ENCODE measurements at places on chromosomes 13 and 19.
A peak's percentile ranks its signal among the peaks of the same experiment; 100 is the strongest.

DNA sequence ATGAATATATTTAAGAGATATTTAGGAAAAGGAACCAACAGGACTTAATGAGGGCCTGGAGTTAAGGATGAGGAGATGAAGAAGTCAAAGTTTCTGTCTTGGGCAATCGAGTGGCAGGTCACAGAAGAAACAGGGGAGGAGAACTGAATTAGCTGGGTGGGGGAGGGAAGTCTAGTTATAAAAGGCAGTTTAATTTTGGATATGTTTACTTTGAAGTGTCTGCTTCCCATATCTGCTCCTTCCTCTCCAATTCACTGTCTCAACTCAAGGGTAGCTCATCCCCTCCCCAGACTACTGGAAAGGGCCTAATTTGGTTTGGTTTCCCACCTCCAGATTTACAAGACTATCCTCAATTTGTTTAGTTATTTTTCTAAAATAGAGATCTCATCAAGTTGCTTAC is 195.9 kb downstream of the VWA8 start:
- no peak for DNase-seq

- DNase-seq: no peak
Observed at GRCh38 chr19:34148658-34149185, 23.6 kb upstream of the LSM14A start.

- DNase-seq: no peak
Observed at GRCh38 chr13:77290342-77290741, 36.6 kb downstream of the MYCBP2 start.

GRCh38 chr19:55225415-55225958 is 3.1 kb downstream of the TMEM86B start:
- DNase-seq: no peak

- no peak for DNase-seq
Observed at GRCh38 chr13:52651897-52652195, 790 bp upstream of the SUGT1 start.

DNA sequence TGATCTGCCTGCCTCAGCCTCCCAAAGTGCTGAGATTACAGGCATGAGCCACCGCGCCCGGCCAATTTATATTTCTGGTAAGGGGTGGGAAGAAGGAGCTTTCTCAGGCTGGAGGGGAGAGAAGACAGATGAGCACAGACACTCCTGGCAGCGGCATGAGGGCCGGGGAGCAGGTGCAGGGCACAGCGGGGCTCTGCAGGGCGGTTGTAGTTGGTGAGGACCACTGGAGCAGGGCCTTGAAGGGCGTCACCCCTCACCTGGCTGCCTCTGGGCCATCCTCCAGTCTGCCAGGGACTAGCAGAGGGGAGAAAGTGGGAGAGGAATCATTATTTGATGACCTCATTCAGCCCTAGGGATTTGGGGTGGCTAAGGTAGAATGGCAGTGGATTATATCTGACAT is 8.6 kb upstream of the CSNK1G2 start:
- DNase-seq: no peak

- DNase-seq: no peak
Observed at GRCh38 chr13:101346161-101346560, 70.1 kb downstream of the NALCN start.

GRCh38 chr19:18446145-18446810 is 8.3 kb upstream of the ISYNA1 start:
- DNase-seq: no peak

DNA sequence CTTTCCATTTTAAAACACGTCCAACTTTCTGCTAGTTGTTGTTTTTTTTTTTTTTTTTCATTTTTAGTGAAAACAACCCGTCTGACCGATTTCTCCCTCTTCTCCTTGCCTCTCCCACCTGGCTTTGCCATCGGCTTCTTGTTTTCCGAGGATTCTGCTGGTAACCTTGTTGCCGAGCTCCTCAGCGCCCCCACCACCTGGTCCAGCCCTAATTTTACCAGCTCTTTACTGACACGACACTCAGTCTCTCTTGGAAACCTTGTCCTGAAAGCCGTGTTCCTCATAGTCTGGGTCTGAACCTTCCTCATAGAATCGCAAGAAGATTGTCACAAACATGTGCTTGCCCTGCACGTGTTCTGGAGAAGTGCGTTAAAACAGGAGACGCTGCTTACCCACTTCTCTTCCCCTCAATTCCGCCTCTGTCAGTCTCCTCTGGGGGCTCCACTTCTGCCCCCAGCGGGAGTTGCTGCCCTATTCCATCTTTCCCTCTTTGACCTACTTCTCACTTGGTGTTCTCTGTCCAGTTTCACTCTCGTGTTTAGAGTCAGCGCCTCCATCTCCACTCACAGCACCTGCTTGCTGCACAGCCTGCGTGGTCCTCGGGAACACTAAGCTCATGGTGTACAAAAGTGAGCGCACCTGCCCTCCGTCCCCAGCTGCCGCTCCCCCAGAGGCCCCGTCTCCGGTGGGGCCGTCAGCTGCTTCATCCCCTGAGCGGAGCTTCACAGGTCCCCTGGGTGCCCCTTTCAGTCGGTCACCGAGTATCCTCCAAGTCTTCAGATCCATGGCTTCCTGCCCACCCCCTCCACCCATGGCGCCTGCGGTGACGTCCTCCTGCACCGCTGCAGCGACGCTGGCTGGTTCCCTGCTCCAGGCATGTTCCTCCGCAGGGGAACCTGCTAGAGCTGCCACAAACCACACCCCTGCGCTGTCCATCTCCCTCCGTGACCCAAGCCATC is 65.1 kb downstream of the TM9SF2 start:
- DNase-seq: no peak

DNA sequence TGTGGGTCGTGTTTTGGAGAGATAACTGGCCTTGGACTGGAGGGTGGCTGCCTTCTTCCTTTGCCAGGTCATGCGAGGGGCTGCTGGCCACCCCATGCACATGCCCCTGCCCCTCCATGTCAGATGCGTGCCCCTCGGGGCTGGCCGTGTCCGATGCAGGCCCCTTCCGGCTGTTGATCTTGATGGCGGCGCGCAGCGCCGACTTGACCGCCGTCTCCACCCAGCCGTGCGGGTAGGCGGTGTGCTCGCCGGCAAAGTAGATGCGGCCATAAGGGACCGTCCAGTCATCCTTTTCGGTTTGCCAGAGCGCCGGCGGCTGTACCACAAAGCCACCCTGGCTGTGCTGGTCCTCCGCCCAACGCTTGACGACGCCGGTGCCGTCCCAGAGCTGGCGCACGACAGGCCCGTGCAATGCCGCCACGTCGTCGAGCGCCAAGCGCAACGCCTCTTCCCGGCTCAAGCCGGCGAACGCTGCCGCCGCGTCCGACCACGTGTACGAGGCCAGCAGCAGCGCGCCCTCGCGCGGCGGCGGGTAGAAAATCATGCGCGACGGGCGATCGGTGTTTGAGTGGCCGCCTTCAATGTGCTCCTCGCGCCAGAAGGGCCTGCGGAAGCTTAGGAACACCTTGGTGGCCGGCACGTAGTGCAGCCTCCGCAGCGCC is 6.9 kb downstream of the IL4I1 start:
- DNase-seq: peak; percentile 52

DNA sequence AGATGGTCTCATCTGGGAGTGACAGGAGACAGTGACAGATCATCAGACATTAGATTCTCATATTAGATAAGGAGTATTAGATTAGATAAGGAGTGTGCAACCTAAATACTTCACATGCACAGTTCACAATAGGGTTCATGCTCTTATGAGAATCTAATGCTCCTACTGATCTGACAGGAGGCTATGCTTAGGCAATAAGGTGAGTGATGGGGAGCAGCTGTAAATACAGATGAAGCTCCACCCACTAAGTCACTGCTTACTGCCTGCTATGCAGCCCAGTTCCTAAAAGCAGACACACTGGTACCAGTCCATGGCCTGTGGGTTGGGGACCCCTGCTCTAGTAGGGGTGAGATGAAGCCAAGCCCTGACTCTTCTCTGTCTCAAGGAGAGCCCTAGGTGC is 10.0 kb upstream of the IGFL3 start:
- DNase-seq: no peak

DNA sequence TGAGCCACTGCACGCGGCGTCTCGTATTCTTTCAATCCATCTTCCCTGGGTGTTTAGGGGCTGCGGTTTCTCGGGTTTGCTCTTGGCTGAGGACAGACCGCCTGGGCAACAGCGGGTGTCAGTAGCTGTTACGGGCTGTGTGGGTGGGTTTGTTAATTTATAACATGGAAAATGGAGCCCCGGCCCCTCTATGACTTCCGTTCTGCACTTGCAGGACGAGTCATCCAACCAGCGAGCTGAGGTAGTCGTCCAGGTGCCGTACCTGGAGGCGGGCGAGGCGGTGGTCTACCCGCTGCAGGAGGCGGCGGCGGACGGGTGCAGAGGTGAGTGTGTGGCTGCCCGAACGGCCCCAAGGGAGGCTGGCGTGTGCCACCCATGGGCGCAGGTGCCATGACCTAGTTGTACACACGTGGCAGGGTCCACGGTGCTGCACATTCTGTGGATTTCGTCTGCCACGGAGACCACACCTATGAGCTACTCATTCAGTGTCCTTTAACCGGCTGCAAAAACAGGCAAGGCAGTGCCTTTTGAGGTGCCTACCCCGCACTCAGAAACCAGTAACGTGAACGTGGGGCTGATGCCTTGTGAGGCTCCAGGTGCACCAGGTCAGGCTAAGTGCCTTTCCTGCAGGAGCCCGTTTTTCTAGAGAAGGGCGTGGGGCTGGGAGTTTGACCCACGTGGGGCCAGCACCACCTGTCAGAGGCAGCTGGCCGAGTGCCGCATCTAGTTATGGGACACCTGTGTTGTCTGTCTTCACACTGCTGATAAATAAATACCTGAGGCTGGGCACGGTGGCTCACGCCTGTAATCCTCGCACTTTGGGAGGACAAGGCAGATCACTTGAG is 10.9 kb downstream of the POLR2E start:
- no peak for DNase-seq

DNA sequence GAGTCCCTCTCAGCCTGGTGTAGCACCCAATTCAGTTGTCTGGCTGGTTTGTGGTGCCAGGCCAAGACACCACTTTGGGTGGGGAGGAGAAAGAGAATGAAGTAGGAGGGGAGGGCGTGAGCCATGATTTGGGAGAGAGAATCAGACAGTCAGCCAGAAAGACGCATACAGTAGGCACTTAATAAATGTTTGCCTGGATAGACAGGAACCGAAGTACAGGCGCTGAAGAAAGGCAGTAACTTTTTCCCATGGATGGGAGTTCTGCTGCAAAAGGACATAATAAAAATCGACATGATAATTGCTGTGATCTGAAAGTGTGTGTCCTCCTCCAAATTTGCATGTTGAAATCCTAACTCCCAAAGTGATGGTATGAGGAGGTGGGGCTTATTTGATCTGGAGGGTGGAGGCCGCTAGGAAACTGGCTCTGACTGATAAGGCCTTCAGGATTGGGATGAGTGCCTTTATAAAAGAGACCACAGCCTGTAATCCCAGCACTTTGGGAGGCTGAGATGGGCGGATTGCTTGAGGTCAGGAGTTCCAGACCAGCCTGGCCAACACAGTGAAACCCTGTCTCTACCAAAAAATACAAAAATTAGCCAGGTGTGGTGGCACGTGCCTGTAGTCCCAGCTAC is 38.4 kb upstream of the PDCD5 start:
- no peak for DNase-seq

DNA sequence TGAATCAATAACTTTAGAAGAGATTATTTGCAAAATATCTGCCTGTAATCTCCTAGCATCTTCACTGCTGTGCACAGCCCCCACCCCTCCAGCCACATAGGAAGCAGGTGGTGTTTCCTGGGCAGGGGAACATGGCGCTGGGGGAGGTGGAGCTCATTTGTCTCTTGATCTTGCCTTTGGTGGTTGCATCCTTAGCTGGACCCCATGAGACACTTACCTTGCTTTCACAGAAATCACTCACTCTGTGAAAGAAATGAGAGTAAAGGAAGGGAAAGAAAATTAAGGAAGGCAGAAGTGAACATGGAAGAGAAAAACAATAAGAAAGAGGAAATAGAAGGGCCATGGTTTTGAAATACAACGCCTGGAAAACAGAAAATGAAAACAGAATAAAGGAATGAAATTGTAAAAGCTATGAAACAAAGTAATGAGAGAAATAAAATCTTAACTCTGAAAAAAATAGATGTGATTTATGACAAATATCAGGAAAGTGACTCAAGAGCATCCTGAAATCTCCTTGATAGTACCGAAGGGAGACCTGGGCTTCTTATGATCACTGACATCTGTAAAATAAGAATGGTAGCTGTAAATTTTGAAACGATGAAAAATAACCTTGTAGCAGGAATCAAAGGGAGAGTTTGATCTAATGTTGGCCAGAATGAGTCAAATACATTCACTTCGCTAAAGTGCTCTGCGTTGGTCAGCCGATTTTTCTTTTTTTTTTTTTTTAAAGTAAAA is 17.2 kb upstream of the RNASEH2B start:
- DNase-seq: no peak

GRCh38 chr19:11530432-11530831 is 1.5 kb upstream of the ECSIT start:
- no peak for DNase-seq

- DNase-seq: no peak
Observed at GRCh38 chr13:98856983-98857382, 104.5 kb upstream of the SLC15A1 start.

- no peak for DNase-seq
Observed at GRCh38 chr13:74644229-74644628, 510.0 kb upstream of the KLF12 start.

DNA sequence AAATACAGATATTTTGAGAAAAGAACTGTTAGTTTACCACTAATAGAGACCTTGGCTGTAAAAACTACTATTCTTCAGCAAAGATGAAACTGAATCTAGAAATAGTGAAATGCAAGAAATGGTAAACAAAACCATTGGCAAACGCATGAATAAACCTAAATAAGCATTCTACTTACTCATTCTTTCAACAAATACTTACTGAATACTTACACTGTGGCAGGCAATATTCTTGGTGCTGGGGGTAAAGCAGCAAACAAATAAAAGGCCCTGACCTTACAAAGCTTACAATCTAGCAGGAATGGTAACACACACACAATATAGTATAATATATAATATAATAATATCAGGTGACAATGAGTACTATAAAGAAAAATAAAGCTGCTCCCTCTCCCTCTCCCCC is 38.7 kb downstream of the KATNAL1 start:
- DNase-seq: no peak

GRCh38 chr19:49020931-49021895 is 2.9 kb downstream of the CGB3 start:
- no peak for DNase-seq

DNA sequence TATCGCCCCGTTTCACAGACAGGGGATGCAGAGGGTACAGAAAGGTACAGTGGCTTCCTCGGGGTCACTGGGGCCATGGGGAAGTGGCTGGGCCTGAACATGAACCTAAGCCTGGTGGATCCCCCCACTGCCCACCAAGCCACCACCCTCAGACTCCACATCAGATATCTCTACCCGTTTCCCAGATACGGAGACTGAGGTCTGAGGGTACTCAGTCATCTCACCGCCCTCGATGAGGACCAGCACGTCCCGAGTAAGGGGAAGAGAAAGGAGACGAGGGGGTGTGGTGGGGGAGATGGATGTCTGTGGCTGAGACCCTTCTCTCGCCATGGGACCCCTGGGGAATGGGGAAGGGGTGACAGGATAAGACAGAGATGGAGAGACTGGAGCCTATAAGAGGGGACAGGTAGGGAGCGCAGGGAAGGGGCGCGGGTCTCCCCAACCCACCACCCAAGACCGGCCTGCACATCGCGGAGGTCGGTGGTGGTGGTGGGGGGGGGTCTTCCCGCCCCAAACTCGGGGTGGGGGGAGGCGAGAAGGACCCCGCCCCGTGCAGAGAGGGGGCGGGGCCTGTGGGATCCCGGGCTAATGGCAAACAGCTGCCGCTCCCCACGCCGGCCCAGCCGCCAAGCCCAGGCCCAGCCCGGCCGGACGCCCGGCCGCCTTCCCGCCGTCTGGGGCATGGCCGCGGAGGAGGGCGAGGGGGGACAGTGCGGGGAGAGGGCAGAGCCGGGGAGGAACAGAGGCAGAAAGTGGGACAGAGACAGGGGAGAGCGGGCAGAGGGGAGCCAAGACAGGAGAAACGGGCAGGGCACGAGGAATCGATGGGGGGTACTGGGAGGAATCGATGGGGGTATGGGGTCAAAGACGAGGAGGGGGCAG is 698 bp downstream of the KANK2 start:
- no peak for DNase-seq
